ENCODE measurements at places on chromosomes 7 and 10.
A peak's percentile ranks its signal among the peaks of the same experiment; 100 is the strongest.

DNA sequence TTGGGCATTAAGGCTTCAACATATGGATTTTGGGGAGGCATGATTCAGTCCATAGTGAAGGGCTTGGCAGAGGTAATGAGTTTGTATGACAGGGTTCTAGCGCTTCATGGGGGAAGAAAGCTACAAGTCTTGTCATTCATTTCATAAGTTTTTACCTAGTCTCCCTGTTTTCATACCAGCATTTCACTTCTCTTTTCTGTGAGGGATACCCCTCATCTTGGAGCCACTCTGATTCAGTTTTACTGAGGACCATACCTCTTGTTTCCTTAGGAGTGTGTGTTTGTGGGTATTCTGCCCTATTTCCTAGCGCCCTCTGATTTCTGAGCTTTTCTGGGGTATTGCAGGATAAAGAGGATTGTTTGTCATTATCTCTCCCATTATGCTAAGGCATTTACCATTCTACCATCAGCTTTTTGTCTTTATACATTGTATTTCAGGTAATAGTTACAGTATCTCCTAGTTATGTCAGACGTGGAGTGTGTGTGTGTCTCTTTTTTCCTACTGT lies 6.8 kb downstream of the RSBN1L start:
- no peak for DNase-seq

- peak; percentile 20 for DNase-seq
Measured at GRCh38 chr10:96417441-96417840, 58.6 kb upstream of the OPALIN start.

GRCh38 chr7:124171068-124171467 lies 138.2 kb upstream of the TMEM229A start:
- DNase-seq, result no peak

- DNase-seq, result no peak
Measured at GRCh38 chr10:84292502-84292901, 35.9 kb upstream of the CCSER2 start.

- no peak for DNase-seq
Measured at GRCh38 chr7:80890426-80891258, 28.2 kb downstream of the SEMA3C start.

- no peak for DNase-seq
Measured at GRCh38 chr10:100330079-100330478, at the start of gene PKD2L1. PKD2L1 (minus strand) TSS chr10:100330228; CDS start chr10:100330103, 125 bp downstream.

DNA sequence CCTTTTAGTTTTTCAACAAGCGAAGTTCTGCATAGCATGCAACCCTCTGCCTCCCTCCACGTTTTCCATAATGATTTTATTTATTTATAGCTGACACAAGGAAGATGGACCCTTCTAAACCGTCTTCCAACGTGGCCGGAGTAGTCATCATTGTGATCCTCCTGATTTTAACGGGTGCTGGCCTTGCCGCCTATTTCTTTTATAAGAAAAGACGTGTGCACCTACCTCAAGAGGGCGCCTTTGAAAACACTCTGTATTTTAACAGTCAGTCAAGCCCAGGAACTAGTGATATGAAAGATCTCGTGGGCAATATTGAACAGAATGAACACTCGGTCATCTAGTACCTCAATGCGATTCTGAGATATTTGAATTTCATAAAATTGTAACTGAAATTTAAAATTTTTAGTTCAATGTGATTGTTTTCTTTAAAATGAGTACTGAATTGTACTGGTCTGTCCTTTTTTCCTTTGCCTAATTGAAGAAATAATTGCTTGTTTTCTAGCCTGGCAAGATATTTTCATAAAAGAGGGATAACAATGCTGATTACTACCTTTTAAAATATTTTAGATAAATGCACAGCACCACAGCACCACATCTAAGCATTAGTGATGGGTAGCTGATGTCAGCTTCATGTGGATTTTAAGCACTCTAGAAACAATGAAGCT lies 41.5 kb upstream of the SLC39A12 start:
- DNase-seq, result peak; percentile 7

DNA sequence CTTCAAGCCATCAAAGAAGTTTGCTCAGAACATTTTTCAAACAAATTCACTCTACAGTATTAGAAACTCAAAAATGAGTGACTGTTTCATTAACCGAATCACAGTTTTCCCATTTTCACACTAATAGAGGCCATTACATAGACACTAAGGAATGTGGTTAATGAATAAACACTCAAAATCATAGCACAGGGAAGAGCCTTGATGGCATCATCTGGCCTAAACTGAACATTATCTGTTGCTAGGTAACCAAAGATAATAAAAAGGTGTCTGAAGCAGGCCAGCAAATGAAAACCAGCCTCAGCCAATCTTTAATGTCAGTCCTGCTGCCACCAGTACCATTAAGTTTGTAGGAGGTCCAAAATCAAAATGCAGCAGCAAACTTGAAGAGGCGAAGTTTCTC lies 492.4 kb upstream of the STEAP1 start:
- DNase-seq, result no peak

DNA sequence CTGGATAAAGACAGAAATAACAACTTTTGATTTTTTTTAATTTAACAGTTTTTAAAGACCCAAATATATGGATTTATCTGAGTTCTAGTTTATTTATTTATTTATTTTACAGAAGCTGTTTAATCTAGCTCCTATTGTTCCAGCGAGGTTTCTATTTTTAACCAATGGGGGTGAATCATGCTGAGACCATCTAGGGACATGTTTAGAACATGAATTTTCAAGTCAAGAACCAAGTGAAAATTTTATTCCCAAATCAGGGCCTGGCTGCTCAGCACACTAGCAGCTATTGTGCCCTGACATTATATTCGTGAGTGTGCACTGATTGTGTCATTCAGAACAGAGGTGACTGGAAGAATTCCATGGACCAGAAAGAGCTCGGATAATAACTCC lies 24.6 kb upstream of the MPP7 start:
- no peak for DNase-seq

GRCh38 chr10:61701055-61701705 lies 38.5 kb downstream of the CABCOCO1 start:
- no peak for DNase-seq

- DNase-seq, result no peak
Measured at GRCh38 chr7:138527746-138528223, 67.7 kb downstream of the TRIM24 start.

- no peak for DNase-seq
Measured at GRCh38 chr10:96358851-96359540, at the start of gene OPALIN. OPALIN (minus strand) TSS chr10:96359002; CDS start chr10:96358896, 106 bp downstream.

DNA sequence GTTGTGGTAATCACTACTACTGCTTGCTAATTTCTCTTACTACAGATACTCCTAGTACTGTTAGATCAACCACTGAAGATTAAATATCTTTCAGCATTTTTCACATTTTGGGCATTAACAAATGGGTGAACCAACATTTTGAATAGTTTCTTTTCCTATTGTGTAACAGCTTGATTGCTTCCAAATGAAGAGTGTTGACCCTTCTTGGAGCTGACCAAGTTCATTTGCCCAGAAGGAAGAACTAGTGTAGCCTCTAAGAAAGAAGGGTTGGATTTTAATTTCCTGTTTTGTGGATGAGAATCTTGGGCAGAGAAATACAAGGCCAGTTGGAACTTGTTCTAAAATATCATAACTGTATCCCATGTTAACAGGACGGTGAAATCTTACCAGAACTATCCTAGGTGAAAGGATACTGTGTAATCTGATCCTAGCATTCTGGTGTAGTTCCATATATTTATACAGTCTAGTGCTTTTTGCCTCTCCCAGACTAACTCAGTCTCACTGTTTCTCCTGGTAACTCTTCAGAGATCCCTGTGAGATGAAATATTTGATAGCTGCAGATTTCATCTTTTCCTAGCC lies 37.3 kb downstream of the SND1 start:
- no peak for DNase-seq

- no peak for DNase-seq
Measured at GRCh38 chr10:23604613-23605012, 165.7 kb downstream of the OTUD1 start.

GRCh38 chr7:103025341-103025740 lies 49.3 kb downstream of the FBXL13 start:
- no peak for DNase-seq

DNA sequence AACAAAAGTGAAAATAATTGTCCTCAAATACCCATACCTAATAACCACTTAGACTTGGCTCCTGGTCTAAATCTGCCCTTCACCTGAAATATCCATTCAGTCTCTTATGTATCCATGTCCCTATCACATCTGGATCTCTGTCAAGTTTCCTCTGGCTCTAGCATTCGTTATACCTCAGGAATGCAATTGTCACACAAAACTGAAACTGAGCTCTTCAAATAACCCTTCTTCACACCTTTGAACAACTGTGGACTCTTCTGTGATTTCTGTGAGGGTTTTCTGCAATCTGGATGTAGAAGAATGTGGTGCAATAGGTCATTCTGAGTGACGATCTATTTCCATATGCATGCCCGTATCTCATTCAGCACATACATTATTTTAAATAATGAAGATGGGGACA lies 53.5 kb upstream of the FGL2 start:
- DNase-seq, result no peak

DNA sequence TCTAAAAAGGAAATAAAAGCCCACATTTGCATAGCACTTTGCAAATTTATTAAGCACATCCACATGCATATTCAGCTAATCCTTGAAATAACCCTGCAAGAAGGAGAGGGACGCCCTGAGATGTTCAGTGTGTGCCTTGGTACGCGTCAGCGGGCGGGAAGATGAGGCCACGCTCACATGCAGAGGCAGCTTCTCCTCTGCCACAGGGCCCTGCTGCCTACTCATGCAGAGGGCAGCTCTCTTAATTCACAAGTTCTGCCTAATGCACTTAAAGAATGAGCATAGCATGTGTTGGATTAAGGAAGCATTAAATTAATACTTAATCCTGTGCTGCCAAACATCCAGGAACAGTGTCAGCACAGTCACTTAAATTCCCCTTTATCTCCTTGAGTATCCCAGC lies 132.3 kb downstream of the HECW1 start:
- no peak for DNase-seq

GRCh38 chr7:157467496-157468212 lies 130.8 kb downstream of the DNAJB6 start:
- no peak for DNase-seq

DNA sequence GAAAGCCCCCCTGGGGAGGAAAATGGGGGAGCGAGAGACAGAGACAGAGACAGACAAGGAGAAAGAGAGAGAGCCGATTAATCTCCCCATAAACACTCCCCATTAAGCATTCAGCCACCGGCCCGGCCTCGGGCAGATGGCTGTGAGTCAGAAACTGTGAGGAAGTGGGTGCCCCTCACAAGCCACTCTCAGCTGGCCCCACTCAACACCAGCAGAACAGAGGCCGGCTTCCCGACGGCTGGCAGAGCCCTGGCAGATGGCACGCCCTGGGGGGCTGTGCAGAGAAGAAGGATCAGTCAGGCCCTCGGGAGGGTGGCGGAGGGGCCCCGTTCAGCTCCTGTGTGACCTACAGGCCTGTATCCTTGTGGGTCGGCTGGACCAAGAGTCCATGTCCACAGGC lies 41.2 kb downstream of the CAMK2B start:
- DNase-seq, result no peak

DNA sequence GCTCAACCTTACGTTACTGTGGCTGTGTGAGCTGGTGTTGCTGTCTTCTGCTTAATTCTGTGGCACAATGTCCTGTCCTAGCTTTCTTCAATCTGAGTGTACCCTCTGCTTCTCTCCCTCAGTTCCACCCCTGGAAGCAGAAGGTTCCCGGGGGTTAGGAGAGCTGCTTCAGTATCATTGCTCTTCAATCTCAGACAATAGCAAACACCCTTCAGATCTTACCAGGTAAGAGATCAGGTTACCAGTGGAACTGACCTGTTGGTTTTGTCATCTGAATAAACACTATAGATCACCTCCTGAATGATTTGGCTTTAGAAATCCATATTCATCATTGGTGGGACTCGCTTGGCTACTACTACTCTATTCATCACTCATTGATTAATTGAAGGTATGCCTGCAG lies 48.4 kb downstream of the DNAJB9 start:
- no peak for DNase-seq

- peak; percentile 48 for DNase-seq
Measured at GRCh38 chr7:48109848-48110663, 21.0 kb downstream of the UPP1 start.

- no peak for DNase-seq
Measured at GRCh38 chr7:43479042-43479441, 103.9 kb upstream of the STK17A start.

DNA sequence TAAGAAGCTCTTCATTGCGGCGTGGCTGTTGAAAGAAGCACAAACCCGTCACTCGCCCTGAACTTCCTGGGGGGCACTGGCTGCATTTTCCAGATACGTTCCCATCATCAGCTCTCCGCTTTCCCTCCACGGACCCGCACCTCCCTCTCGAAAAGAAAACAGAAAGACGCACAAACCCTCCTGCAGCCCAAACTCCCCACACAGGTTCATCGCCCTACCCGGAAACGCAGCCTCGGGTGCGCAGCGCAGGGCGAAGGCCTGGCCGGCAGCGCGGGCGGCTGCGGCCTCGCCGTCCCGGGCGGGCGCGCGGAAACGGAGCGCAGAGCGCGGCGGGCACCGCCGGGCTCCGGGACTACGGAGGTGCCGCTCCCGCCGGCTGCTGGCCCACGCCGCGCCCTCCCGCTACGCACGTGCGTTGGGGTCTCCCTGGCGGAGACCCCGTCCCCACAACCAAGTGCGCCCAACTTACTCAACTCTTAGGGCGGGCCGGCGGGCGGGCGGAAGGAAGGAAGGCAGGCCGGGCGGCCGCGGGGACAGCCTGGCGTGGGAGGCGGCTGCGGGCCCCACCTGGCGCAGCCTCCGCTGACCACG lies 822 bp downstream of the ZNF800 start:
- DNase-seq, result peak; percentile 75

- DNase-seq, result no peak
Measured at GRCh38 chr7:135330088-135330487, 96.5 kb downstream of the STRA8 start.

DNA sequence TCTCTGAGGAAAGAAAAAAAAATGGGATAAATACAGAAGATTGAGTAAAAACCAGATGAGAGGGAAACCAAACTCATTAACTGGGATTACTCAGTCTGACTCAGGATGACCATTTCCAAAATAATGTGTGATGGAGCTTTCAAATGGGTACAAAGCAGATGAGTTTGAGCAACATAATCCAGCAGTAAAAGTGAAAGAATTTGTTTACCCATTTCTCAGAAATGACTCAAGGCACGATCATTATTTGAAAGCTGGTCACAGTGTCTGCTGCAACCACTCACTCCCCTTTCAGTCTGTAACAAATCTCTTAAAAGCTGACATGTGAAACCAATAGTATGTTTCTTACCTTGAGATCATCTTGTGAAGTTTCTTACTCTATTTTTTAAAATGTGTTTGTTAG lies 104.7 kb upstream of the KLF14 start:
- no peak for DNase-seq

DNA sequence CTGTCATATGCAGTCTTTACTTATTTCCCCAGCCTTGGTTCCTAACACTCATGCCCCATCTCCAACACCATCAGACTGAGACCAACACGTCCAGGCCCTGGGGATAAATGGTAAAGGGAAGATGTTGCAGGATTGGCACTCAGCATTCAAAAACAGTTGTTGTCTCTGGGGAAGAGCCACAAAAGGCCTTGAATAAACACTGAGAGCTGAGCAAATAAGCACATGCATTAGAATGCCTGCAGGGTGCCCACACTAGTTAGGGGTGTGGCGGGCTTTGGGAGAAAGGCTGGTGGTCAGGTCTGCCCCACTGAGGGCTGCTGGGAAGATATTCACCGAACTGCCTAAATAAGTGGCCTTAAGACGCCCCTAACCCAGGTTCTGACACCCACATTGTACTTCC lies 391.0 kb downstream of the GFRA1 start:
- DNase-seq, result no peak

- peak; percentile 43 for DNase-seq
Measured at GRCh38 chr10:102729029-102730026, 14.4 kb upstream of the WBP1L start.

GRCh38 chr7:139753693-139754111 lies 24.1 kb downstream of the HIPK2 start:
- DNase-seq, result no peak

GRCh38 chr7:111292026-111292470 lies 201.1 kb downstream of the LRRN3 start:
- DNase-seq, result no peak

All from GM06990 (cell line).